ENCODE measurements at places on chromosomes 3 and 15.

DNA sequence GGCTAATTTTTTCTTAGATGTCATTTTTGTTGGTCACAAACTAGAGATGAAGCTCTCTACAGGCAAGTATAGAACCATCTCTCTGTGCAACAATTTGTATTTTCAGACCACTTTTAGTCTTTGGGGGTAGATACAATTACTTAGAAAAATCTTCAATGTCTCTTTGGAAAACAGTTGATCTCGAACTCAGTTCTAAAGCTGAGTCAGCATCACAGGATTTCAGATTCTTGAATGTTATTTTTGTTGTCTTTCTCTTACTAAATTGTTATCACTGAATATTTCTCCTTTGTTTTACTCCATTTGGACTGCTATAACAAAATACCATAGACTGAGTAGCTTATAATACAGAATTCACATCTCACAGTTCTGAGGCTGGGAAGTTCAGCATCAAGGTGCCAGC, 1557.0 kb downstream of the SI start:
- no peaks in the 10 kb centered on the region for H3K4me1 ChIP-seq
- DNase-seq = no peak
- no peak overlapping the region for H3K27ac ChIP-seq
- no peaks in the 10 kb centered on the region for H3K27me3 ChIP-seq
- H3K4me3 ChIP-seq = no peak overlapping the region
- no peaks in the 10 kb centered on the region for H3K36me3 ChIP-seq

GRCh38 chr15:47332481-47332880, 384.8 kb upstream of the SEMA6D start:
- H3K4me3 ChIP-seq = no peak overlapping the region
- H3K27me3 ChIP-seq = no peaks in the 10 kb centered on the region
- no peak overlapping the region for H3K27ac ChIP-seq
- no peak for DNase-seq
- H3K36me3 ChIP-seq = no peaks in the 10 kb centered on the region
- H3K4me1 ChIP-seq = no peaks in the 10 kb centered on the region

GRCh38 chr15:31803388-31803884, 226.9 kb upstream of the CHRNA7 start:
- H3K4me3 ChIP-seq = no peak overlapping the region
- H3K36me3 ChIP-seq = no peaks in the 10 kb centered on the region
- no peaks in the 10 kb centered on the region for H3K27me3 ChIP-seq
- no peaks in the 10 kb centered on the region for H3K4me1 ChIP-seq

GRCh38 chr15:74750751-74751150, 2.1 kb downstream of the CYP1A2 start:
- no peaks in the 10 kb centered on the region for H3K36me3 ChIP-seq
- no peak overlapping the region for H3K27ac ChIP-seq
- H3K4me3 ChIP-seq = no peak overlapping the region
- no peak for DNase-seq
- H3K27me3 ChIP-seq = no peaks in the 10 kb centered on the region
- H3K4me1 ChIP-seq = no peaks in the 10 kb centered on the region

DNA sequence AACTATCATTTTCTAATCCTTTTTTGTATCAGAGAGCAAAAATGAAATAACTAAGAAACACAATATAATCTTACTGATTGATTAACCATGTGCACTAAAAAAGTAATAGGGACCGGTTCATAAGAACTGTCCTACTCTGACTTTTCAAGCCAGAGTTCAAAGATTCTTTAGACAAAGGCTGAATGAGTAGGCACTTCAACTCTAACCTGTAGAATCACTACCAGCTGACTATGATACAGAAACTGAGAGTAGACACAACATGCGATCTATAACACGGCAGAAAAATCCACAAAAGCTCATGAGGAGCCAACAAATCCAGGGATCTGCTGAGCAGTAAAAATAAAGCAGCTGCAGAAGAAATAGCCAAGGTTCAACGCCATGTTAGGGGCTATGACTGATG, 8.9 kb downstream of the COPB2 start:
- H3K27me3 ChIP-seq = no peaks in the 10 kb centered on the region
- H3K4me1 ChIP-seq = no peaks in the 10 kb centered on the region
- H3K27ac ChIP-seq = no peak overlapping the region

GRCh38 chr3:124260206-124260915, 268.4 kb upstream of the ROPN1 start:
- H3K27ac ChIP-seq = no peak overlapping the region
- DNase-seq = peak; percentile 44
- H3K27me3 ChIP-seq = no peaks in the 10 kb centered on the region
- no peaks in the 10 kb centered on the region for H3K36me3 ChIP-seq

GRCh38 chr3:141920701-141921100, 44.3 kb downstream of the ATP1B3 start:
- H3K4me1 ChIP-seq = no peaks in the 10 kb centered on the region
- no peaks in the 10 kb centered on the region for H3K27me3 ChIP-seq
- H3K27ac ChIP-seq = no peak overlapping the region
- no peak for DNase-seq

DNA sequence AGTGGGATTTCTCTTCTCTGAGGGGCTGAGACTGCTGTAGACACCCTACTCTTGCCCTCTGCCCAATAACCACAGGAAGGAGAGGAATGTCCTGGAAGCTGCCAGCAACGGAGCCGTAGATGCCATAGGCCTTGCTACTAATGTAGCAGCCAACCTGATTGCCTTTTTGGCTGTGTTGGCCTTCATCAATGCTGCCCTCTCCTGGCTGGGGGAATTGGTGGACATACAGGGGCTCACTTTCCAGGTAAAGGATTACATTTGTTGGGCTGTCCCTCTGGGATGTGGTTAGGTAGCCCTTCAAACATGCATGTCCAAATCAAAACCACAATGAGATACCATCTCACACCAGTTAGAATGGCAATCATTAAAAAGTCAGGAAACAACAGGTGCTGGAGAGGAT, 16.1 kb downstream of the SLC28A2 start:
- no peak overlapping the region for H3K4me3 ChIP-seq
- DNase-seq = no peak
- H3K4me1 ChIP-seq = no peaks in the 10 kb centered on the region
- H3K27me3 ChIP-seq = no peaks in the 10 kb centered on the region
- no peaks in the 10 kb centered on the region for H3K36me3 ChIP-seq

GRCh38 chr3:185764980-185765370, 59.9 kb downstream of the IGF2BP2 start:
- H3K4me1 ChIP-seq = peaks cover 64% of the 10 kb centered on the region

GRCh38 chr3:114566162-114566755, 272.4 kb downstream of the TIGIT start:
- no peaks in the 10 kb centered on the region for H3K4me1 ChIP-seq
- DNase-seq = no peak
- peaks cover 12% of the 10 kb centered on the region for H3K36me3 ChIP-seq
- no peak overlapping the region for H3K4me3 ChIP-seq
- no peak overlapping the region for H3K27ac ChIP-seq
- H3K27me3 ChIP-seq = no peaks in the 10 kb centered on the region

DNA sequence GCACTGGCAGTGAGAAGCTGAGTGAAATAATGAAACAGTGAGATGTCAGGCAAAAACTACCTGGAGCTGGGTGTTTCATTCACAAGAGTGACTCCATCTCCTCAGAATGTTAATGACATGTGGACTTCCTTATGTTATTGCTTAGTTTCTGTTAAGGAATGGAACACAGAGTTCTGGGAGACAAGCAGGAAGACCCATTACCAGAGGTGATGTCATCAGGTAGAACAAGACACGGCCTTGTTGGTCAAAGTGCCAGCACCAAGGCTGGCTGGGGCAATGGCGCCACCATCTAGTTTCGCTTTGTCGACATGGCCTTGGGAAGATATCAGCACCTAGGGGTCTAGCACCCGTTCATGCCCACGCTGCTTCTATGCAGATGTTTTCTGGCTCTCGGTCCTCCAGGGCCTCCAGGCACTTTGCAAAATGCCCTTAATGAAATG, 252.2 kb downstream of the FAM43A start:
- no peak overlapping the region for H3K27ac ChIP-seq
- no peaks in the 10 kb centered on the region for H3K36me3 ChIP-seq
- no peak overlapping the region for H3K4me3 ChIP-seq
- DNase-seq = no peak
- no peaks in the 10 kb centered on the region for H3K4me1 ChIP-seq

DNA sequence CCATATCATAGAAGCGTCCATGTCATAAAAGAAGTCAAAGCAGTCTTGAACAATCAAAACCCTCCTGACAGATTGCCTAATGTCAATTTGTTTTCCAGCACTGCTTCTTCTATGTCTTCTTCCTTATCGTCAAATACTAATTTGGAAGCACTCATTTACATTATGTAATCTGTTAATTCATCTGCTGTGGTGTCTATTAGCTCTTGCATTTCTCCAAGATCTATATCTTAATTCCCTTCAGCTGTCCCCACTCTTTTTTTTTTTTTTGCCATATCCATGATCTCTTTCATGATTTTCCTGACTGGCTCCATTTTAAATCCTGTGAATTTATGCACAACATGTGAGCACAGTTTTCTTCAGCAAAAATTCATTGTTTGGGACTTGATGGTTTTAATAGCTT, 560.5 kb upstream of the ARPP21 start:
- no peak overlapping the region for H3K4me3 ChIP-seq
- no peak overlapping the region for H3K27ac ChIP-seq
- H3K36me3 ChIP-seq = no peaks in the 10 kb centered on the region
- DNase-seq = no peak
- no peaks in the 10 kb centered on the region for H3K4me1 ChIP-seq

GRCh38 chr3:19934098-19934566, at the start of gene EFHB:
TSS of gene EFHB (minus strand) at chr3:19934217. CDS start at chr3:19934018, 199 bp downstream.
- H3K27ac ChIP-seq = no peak within 1 kb of the TSS
- H3K4me3 ChIP-seq = no peak within 1 kb of the TSS
- H3K27me3 ChIP-seq = no peaks in the 10 kb centered on the region
- DNase-seq = no peak
- no peaks in the 10 kb centered on the region for H3K4me1 ChIP-seq
- no peaks in the 10 kb centered on the region for H3K36me3 ChIP-seq

GRCh38 chr3:9019259-9019961, 56.1 kb upstream of the RAD18 start:
- no peaks in the 10 kb centered on the region for H3K4me1 ChIP-seq
- peaks cover 6% of the 10 kb centered on the region for H3K27me3 ChIP-seq
- no peak for DNase-seq
- H3K27ac ChIP-seq = no peak overlapping the region
- no peak overlapping the region for H3K4me3 ChIP-seq

DNA sequence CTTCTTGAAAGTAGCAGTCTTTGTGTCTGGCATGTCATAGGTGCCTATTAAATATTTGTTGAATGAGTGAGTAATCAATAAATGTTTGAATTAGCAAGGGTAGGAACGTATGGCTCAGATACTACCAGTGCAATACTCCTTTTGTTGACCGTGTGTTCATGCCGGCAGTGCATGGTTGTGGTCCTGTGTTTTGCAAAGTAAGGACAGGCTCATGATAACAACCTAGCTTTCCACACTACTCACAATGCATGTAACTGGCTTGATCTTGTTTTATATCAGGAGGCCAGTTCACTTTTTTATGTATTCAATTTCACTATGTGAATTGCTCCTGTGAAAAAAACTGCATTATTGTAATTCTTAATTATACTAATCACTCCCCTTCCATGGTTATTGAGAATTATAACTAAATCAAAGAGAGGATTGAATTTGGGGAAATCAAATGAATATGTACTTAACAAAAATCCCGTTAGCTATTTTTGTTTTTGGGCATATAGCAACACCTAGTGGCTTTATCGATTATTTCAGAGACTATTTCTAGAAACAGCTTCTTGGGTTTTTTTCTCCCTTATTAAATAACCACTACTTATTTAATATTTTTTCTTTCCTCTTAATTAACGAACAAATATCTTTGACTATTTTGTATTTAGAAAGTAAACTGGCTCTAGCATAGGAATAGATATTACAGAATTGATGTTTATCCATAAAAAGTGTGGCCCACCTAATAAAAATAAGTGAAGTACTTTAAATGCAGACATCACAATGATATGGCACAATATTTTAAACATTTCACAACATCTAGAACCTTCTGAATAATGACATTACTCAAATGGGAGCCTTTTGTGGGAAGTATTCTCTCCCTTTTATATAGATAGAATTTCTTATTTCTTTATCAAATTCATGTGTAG, 218.5 kb downstream of the BBX start:
- H3K4me1 ChIP-seq = no peaks in the 10 kb centered on the region
- H3K4me3 ChIP-seq = no peak overlapping the region
- DNase-seq = no peak

DNA sequence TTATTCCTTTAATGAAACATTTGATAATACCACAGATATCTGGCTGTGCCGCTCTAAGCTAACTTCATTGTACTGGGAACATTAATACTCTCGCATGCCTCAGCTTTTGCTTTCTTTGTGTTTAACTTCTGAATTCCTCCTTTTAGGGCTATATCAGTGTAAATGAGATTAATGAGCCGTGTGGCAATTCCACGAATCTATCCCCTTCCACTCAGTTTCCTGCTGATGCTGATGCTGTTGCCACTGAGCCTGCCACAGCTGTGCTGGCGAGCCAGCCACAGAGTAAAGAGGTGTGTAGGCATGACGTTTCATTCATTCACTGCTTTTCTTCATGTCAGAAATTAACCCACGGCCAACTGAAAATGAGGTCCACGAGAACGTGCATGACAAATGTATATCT, 30.0 kb upstream of the ABHD10 start:
- no peak overlapping the region for H3K4me3 ChIP-seq
- H3K27me3 ChIP-seq = no peaks in the 10 kb centered on the region
- peaks cover 44% of the 10 kb centered on the region for H3K36me3 ChIP-seq
- H3K4me1 ChIP-seq = peaks cover 25% of the 10 kb centered on the region
- no peak overlapping the region for H3K27ac ChIP-seq

- peak; percentile 74 for DNase-seq
- peaks cover 25% of the 10 kb centered on the region for H3K4me1 ChIP-seq
- no peaks in the 10 kb centered on the region for H3K36me3 ChIP-seq
- no peak overlapping the region for H3K4me3 ChIP-seq
- peak overlapping the region; percentile 88 for H3K27ac ChIP-seq
Measured at GRCh38 chr3:45043728-45044299, 17.7 kb downstream of the CLEC3B start.

DNA sequence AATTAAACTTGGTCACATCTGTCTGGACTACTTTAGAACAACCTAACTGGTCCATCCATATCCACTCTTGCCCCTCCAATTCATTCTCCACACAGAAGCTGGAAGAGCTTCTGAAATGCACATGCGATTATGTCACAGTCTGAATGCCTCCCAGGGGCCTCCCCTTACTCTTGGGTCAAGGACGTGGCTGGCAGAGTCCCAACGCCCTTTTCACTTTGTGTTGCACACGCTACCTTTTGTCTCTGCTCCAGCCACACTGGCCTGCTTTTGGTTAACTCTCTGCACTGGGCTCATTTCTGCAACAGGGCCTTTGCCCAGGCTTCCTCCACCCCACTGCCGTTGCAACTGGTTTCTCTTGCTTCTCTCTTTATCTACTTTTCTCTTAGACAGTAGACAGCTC, 245.2 kb downstream of the IL20RB start:
- H3K36me3 ChIP-seq = no peaks in the 10 kb centered on the region
- H3K27ac ChIP-seq = no peak overlapping the region
- no peaks in the 10 kb centered on the region for H3K27me3 ChIP-seq
